Head of caudate nucleus (tissue), 42 donors: ENCODE measurements at places on chromosomes 5 and 9.

DNA sequence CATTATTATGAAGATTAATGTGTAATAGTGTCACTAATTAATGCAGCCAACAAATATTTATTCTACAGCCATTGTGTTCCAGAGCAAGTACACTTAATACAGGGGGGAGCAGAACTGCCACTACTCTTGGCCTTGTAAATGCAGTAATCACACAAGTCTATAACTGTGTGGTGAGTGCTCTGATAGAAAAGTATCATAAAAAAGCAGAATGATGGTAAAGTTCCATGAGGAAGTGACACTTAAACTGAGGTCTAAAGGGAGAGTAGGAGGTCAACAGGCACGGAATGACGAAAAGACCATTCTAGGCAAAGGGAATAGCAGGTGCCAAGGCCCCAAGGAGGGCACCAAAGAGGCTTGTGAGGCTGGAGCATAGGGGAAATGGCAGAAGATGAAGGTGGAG is 142.9 kb downstream of the OSTF1 start:
- no peak for DNase-seq

DNA sequence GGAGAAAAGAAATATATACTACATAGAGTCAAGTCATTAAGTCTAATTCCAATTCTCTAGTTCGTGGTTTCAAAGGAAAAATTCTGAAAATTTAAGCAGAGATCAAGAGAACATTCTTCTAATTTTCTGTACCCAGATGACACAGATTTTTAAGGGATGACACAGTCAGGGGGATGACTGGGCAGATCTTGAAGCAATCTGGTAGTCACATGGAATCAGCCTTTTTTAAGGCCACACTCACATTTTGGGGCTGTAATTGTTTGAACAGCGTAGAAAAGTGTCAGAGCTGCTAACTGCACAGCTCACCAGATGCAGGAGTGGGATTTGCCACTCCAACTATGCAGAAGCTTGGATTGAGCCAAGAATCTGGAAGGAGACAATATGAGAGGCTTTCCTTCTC is 20.4 kb downstream of the PDE4D start:
- DNase-seq = no peak

GRCh38 chr9:20321423-20322082 is 300.7 kb downstream of the MLLT3 start:
- DNase-seq = no peak

GRCh38 chr5:94021246-94021645 is 279.8 kb upstream of the POU5F2 start:
- DNase-seq = no peak

DNA sequence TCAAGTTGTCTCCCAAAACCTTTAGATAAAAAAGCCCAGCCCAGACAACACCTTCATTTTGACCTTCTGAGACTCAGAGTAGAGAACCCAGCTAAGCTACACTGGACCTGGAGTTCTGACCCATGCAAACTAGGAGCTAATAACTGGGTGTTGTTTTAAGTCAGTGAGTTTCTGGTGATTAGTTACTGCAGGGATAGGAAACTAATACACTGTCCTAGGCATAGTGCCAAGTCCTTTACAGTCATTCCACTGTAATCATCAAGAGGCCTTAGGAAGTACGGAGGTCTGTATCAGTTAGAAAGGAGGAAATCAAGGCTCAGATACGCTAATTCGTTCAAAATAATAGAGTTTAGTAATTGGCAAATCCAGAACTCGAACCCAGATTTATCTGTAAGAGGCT is 197.9 kb downstream of the KCTD16 start:
- no peak for DNase-seq

DNA sequence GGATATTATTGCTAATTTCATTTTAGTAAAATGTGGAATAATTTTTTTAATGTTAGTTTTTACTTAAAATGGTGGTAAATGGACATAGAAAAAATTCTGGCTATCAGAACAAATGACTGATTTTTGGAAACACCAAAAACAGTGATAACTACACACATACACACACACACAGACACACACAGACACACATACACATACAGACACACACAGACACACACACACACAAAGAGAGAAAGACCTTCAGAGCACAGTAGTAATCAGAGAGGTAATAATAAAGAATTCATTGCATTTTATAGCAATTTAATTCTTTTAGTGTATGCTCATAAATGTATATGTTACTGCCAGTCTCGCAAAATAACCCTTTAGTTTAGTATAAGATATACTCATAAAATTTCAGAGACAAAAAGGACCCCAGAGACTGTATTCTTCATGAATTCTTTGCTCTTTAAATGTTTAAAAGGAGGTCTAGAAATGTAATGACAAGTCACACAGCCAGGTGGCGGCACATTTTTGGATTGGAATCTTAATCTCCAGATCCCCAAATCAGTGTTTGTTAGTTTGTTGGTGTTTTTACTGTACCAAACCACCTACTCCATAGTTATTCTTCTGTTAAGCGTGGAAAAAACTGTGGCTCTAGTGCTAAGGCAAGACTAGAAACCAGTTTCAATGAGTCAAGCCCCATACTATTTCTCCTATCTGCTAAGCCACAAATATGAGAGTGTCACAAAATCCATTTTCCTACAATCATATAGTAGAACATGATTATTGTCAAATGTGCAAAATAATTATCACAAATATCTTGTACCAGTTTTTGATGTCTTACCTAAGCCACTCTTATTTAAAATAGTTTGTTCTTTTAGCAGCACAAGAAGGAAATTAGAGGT is 109.9 kb downstream of the EDIL3 start:
- peak; percentile 70 for DNase-seq

DNA sequence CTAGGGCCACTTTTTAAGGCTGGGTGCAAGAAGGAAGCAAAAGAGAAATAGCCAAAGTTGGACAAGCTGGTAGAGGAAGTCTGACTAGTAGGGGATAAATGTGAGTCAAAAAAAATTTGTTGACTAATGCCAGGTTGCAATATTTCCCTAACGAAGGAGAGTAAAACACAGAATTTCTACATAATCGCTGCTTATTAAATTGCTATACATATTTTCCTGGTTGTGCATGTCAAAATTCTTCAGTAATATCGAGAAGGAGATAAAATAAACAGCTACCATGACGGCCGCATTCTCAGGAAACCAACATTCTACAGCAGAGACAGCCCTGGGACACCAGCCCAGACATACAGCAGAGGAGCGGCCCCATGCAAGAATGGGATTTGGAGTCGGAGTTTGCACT is 148.3 kb downstream of the ESM1 start:
- no peak for DNase-seq

DNA sequence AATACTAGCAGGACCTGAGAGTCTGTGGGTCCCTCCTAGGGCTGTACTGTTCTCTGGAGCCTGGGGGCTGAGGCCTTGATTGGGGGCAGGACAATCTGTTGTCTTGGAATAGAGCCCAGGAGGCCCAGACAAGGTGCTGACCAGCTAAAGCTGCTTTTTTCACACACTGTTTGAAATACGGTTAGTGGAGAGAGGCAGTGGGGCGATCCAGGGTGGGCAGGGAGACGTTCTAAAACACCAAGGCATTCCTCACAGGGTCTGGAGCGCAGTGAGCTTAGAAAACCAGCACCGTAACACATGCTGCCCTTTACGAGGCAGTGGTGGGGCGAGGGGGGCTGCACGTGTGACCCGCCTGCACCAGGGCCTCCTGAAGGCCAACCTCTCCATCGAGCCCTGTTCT is 55.1 kb downstream of the EHMT1 start:
- no peak for DNase-seq

GRCh38 chr5:129748913-129749880 is 1.3 kb downstream of the MINAR2 start:
- no peak for DNase-seq

DNA sequence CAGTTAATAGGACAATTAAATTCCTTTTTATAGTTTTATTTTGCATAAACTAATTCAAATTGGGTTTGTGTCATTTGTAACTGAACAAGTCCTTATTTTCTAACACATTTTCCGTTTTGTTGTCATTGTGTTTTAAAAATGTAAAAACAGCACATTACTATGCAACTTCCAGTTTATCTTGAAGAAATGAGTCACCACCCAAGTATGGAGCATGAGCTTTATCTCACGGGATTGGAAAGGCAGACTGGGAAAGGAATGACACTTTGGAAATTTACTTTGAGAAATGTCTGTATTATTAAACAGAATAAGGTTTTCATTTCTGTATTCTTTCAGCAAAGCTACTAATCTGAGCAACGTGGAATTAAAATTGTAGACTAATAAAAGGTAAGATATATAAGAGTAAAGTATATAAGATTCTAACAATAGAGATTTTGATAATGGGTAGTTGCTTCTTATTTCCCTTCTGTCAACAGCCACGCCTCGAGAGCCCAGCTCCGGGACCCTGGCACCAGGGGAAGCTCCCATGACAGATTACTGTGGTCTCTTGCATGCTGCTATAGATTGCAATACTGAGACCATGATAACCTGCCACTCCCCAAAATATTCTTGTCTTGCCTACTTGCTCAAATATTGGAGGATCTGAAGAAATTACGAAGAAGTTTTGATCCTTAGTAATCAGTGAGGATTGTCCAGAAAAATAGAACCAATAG is 433.1 kb downstream of the CHSY3 start:
- no peak for DNase-seq

- no peak for DNase-seq
Measured at GRCh38 chr9:109239240-109239639, 72.2 kb upstream of the FRRS1L start.

- DNase-seq = no peak
Measured at GRCh38 chr5:62596096-62596495, 17.5 kb downstream of the LRRC70 start.
